Fibroblast of skin of back (primary cell): ENCODE measurements at places on chromosomes 3 and 15.

DNA sequence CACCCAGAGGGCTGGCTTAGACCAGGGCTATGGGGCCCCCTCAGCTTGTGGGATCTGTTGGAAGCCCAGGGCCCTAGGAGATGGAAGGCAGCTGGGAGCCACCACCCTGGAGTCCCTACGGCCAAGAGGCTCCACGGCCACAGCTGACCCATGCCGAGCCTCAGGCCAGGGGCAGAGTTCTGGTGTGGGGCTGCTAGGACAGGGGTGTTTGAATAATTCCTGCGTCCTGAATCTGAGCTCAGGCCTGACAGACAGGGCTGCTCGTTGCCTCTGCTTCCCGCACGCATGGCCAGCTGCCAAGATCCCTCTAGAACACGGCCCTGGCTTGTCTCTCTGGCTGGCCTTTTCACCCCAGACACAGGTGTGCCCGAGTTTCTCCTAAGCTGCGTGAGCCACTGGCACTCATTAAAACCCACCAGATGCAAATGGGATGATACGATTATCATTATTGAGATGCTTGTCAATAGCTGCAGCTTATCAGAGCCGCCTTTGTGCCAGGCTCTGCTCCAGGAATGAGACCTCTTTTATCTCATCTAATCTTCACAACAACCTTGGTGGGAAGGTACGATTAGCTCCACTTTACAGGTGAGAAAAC lies 70.2 kb downstream of the EFCAB12 start:
- DNase-seq: no peak

- DNase-seq: no peak
Measured at GRCh38 chr3:122410639-122411038, 5.2 kb downstream of the WDR5B start.

DNA sequence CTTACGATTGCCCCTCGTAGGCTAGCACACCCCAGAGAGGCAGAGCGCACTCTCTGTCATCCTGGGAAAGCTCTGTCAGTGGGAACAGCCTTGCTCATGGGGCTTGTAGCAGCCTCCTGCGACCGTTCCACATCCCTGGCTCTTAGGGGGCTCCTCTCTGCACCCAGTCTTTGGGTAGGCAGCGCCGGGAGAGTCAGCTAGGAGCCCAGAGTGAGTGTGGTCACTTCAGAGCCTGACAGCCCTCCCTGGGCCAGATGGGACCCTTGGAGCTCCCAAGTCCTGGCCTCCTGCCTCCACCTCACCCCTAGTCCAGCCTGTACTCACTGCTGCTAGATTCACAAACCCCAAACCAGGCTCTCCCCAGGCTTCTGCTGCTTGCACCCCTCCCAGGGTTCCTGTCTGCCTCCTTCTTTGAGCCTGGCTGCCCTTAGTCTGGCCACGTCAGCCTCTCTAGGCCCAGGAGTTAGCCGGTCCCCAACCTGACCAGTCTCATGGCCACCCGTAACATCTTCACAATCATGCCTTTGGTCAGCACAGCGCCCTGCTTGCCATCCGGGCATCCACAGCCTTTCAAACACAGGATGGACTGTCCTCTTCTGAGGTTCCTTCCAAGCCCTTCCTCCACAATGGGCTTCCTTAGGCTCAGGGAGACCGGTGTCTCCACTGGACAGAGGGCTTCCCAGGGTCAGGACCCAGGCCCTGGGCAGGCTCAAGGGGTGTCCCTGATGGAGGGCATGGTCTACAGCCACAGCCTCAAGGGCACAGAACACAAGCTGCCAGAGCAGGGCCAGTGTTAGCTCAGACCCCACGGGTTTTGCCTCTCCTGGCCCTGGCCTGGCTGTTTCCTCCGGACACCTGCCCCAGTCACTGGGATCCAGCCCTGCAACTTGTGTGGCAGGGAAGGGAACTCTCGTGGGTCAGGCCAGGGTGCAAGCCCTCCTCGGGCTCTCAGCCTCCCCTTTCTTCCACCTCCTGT lies 4.6 kb downstream of the ACSBG1 start:
- DNase-seq: no peak

GRCh38 chr3:9784965-9785364 lies 7.3 kb downstream of the TADA3 start:
- DNase-seq: peak; percentile 44

DNA sequence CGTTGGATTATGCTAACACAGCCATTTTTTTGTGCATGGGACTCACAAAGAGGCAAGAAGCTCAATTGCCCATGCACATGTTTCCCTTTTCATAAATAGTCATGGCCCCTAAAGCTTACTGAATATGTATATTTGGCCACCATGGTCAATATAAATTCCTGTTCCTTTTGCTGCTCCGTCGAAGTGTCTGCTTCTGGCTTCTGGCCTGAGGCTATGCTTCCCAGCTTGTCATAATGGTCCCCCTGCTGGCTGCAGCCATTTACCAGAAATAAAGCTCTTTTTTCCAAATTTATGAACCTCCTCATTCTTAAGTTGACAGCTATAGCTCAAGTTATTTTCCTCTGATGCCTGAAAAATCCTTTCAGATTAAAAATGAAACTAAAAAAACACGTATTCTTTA lies 602.1 kb downstream of the VGLL3 start:
- no peak for DNase-seq

GRCh38 chr15:38899300-38899699 lies 334.7 kb upstream of the RASGRP1 start:
- peak; percentile 82 for DNase-seq

- DNase-seq: no peak
Measured at GRCh38 chr3:32257641-32258438, 19.4 kb downstream of the CMTM8 start.

GRCh38 chr3:150528354-150528797 lies 17.9 kb downstream of the SERP1 start:
- DNase-seq: peak; percentile 42

DNA sequence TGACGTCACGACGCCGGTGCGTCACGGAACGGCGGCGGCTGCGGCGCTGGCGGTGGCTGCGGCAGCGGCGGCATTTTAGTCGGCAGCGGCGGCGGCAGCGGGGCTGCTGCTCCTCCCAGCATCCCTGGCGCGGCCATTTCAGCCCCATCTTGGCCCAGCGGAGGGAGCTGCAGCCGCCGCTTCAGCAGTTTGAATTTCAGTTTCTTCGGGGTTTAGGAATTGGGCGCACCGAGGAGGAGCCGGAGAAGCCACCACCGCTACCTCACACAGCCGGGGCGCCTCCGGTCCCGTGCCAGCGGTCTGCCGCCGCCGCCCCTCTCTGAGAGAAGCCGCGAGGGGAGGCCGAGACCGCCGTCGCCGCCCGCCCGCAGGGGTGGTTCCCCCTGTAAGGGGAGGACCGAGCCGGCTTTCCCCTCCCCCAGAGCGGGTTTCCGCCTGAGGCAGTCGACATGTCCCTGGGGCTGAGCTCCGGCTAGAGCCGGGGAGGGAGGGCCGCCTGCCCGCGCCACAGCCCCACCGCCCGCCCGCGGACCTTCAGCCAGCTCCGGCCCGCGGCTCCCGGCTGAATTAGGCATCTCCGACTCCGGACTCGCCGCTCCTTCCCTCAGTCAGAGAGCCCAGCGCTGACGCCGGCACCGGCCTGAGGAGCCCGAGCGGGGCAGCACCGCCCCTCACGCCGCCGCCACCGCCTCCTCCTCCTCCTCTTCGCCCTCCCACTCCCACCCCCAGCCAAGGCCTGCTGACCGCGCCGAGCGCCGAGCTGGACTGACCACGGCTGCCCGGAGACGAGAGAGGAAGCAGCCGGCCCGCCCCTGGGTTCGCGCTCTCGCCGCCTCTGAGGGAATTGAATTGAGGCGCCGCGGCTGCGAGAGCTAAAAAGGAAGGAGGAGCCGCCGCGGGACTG lies at the start of gene TSC22D2:
TSC22D2 (plus strand) TSS at position 78 of the 904 bp plus-strand sequence. CDS start 1,053 bp downstream, outside the sequence.
- peak; percentile 93 for DNase-seq

DNA sequence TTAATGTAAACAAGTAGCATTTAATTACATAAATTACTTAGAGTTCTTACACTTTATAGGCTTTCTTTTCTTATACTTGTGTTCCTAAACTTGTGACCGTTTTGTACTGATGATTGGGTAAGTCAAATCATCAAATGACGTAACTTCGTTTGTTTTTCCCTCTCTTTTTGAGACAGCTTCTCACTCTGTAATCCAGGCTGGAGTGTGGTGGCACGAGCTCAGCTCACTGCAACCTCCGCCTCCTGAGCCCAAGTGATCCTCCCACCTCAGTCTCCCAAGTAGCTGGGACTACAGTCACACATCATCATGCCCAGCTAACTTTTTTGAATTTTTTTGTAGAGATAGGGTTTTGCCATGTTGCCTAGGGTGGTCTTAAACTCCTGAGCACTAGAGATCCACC lies 226.0 kb downstream of the TCF12 start:
- DNase-seq: no peak

DNA sequence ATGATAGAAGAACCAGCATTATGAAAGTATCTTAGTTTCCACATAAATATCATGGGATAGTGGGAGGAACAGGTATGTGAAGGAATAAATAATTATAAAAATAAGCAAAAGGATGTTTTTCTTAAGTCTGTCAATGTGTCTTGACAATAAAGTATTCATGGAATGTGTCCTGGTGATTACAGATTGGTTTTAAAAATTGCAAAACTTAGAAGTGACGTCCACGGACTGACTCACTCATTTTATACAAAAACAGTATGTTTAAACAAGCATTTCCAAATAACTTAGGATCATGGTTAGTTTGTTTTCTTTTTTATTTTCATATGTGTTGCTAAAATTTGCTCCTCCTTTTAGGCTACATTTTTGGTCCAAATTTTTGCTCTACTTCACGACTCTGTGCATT lies 687.0 kb upstream of the NECTIN3 start:
- peak; percentile 78 for DNase-seq
